ENCODE measurements at places on chromosomes 12 and 14.

DNA sequence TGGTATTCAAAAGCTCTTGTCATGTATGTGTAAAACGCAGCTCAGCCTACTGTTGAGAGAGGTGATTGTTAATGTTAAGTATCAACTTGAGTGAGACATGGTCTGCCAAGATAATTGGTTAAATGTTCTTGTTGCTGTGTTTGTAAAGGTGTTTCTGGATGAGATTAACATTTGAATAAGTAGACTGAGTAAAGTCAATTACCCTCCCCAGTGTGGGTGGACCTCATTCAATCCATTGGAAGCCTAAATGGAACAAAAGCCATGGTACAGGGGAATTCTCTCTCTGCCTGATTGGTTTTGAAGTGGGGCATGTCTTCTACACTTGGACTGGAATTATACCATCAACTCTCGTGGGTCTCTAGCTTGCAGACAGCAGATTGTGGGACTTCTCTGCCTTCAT, 63.8 kb upstream of the RERGL start:
- DNase-seq: no peak

DNA sequence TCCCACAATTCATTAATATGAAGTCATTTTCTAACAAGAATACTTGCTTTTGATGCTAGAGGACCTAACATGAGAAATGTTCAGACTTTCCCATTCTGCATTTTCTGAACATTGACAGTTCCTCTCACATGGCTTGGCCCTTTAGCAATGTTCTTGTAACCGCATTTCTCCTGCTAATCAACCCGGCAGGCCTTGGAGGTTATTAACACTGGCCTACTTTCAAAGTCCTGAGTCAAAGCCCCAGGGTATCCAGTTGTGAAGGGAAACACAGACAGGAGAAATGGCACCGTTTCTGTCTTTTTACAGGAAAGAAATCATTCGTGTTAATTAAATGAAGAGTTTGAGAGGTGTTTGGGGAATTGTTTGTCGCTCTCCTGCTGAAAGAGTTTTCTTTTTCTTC, 446.5 kb upstream of the MIS18BP1 start:
- no peak for DNase-seq

DNA sequence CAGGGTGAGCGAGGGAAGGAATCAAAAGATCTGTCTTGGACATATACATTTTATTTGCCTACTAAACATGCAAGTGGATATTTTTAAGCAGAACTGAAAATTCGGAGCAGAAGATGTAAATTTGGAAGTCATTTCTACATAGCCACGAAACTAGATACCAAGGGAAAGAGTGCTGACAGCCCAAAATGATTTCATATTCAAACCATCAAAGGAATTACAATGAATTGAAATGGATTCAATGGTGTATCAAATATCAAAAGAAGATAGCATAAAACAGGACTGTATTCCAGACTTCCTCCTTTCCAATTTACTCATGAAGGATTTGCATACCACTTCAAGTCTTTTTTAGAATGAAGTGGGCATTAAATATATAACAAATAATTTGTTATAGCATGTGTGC, 313.5 kb upstream of the KITLG start:
- DNase-seq: no peak

DNA sequence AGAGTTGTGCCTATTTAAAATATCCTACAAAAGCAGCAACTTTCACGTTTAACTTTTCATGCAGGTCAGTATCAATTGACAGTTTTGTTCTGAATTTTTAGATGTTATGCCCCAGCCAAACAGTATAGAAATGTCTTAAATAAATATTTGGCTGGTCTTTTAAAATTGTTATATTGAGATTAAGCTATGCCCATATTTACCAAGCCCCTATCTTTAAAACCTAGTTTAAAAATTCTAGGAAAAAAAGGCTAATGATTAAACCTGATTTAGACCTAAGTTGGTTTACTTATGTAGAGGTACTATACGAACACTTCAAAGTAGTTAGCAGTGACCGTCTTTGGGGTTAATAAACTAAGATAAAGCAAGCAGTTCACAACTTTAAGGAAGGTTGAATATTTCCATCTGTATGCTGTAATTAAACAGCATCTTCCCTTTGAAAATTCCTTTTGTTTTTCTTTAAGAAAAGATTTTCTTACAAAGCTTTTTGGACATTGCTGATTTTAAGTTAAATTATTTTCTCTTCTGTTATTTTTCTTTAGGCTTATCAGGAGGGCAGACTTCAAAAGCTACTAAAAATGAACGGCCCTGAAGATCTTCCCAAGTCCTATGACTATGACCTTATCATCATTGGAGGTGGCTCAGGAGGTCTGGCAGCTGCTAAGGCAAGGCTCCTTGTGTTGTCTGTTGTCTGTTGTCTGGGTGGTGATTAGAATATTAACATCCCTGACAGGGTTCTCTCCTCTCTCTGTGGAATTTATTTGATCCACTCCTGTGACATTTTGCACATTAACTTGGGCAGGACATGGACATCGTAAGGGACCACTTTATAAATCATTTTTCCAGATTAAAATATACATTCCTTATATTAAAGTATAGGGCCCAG, 7.5 kb downstream of the EID3 start:
- no peak for DNase-seq

- DNase-seq: no peak
Observed at GRCh38 chr12:130132831-130133511, 29.3 kb upstream of the FZD10 start.

DNA sequence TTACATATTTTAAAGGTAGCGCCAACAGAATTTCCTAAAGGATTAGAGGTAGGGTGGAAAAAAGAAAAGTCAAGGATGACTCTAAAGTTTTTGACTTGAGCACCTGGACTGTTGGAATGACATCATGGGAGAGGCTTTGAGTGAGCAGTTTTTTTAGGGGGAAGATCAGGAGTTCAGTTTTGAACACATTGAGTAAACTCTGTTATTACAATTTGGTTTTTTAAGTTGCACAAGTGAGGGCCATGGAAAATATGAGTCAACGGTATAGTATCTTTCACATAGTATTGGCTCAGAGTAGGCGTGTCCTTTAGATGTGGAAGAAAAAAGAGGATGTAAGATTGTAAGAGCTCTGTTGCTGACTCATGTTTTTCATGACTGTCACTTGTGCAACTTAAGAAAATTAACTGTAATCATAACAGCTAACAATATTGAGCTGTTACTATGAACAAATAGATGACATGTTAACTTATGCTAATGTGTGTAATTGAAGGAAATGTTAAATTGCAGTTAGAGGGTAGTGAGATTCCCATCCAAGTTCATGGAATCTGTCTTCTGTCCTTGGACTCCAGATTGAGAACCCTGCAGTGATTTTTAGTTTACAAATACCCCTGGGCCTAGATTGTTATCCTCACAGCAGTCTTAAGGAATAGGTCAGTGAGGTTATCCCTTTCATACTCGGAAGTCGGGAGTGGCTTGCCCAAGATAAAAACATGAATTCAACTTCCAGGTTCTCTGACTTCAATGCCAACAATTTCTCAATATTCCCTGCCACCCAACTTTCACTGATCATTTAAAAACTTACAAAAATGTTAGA, 48.2 kb upstream of the ATP2B1 start:
- peak; percentile 68 for DNase-seq

DNA sequence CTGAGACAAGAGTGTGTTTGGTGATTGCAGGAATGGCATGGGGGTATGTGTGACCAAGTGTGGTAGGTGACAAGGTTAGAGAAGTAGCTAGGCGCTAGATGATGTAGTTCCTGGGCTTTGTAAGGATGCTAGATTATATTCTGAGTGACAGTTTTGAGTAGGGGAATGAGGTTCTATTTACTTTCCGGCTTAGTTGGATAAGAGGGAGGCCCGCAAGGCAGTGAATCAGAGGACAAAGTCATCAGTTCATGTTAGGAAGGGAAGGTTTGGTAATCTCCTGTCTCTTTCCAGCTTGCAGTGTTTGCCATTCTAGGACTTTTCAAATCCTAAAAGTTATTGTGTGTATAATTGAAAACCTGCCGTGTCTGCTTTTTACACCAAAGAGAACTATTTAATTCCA, 45.0 kb downstream of the CFAP54 start:
- no peak for DNase-seq

GRCh38 chr12:57631566-57632072, 1.4 kb downstream of the B4GALNT1 start:
- no peak for DNase-seq

DNA sequence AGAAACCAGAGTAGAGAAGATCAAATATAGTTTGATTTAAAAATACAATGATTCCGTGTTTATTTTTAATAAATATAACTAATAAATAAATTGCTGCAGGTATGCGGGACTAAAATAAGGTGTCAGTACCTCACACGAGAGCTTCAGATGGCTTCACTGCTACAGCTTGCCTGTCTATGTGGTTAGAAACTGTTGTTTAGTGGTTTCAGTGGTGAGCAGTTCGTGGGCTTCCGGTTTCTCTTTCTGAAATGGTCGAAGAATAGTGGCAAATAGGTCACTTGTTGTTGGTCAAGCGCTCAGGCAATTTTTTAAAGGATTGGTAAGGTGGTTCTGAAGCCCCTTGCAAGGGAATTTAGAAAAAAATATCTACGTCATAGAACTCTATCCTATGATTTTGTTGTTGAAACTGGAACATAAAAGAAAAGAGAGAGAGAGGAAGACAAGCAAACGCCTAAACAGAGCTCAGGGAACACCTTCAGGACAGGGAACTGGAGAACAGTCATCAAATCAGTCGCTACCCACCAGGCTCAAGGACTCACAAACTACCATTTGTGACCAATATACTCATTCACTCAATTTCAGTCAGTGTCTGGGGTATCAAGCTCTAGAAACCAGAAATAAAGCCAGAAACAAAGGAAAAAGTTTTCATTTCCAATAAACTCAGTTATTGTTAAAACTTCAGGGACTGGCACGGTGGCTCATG, 31.3 kb downstream of the GABARAPL1 start:
- peak; percentile 7 for DNase-seq

GRCh38 chr12:91103624-91104023, 7.7 kb downstream of the LUM start:
- DNase-seq: no peak

GRCh38 chr14:35940291-35940690, 114.2 kb downstream of the BRMS1L start:
- no peak for DNase-seq

GRCh38 chr12:53353257-53353655, 17.1 kb upstream of the SP7 start:
- no peak for DNase-seq

DNA sequence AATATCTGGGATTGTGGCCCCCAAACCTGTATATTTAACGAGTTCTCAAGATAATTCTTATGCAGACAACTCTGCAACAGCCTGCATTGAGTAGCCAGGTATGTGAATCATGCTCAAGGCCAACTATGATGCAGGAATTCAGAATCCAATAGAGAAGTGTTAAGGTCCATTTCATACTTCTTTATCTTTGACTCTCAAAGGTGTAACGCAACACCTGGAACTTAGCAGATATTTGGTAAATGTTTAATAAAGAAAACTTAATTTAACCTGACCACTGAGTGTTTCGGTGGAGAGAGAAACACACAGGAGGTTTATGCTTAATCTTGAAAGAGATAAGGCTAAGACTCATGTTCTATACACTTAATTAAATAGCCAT, 156.5 kb upstream of the PLEKHG7 start:
- DNase-seq: no peak

- peak; percentile 34 for DNase-seq
Observed at GRCh38 chr12:14454098-14454907, 88.8 kb downstream of the ATF7IP start.

DNA sequence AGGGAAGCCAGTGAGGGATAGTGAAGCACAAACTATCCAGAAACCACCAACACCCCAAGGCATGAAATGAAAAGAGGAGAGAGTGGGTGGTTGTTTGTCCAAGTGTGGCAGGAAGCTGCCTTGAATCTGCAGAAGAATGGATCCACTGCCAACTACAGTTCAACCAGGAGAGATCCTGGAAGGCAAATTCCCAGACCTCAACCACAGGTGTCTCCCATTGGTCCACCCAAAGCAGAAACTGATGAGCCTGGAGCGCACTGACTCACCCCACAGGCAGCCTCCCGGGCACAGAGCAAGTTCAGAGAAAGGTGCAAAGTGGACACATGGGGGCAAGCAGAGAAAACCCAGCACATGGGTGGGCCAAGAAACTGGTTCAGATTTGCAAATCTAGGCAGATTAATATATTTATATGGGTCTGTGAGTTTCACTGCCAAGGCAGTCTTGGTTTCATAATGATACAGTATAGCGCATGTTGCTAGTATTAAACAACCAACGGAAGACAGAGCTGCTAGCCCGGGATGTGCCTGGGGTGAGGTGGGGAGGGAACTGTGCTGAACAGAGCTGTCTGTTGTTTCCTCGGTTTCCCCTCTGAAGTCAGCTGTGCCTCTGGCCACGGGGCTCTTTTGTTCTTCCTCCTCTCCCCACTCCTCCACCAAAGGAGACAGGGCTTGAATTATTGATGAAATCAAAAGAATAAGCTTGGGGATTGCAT, 416.2 kb upstream of the CCDC196 start:
- DNase-seq: no peak

GRCh38 chr12:120010661-120011230, 21.7 kb downstream of the BICDL1 start:
- DNase-seq: peak; percentile 51

DNA sequence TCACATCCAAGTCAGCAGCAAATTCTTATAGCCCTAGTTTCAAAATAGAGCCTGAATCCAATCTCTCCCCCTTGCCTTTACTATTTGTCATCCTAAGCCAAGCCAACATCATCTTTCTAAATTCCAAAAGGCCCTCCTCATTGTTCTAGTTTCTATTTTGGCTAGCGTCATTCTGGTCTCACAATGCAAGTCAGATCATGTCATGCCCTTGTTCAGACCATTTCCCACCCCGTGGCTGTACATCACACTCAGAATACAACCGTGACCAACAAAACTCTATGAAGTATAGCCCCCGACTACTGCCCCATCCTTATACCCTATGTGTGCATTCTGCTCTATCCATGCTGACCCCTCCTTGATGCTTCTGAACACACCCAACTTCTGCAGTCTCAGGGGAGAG, 12.3 kb upstream of the GNG2 start:
- DNase-seq: no peak

- no peak for DNase-seq
Observed at GRCh38 chr14:94752591-94753436, 17.1 kb downstream of the GSC start.

DNA sequence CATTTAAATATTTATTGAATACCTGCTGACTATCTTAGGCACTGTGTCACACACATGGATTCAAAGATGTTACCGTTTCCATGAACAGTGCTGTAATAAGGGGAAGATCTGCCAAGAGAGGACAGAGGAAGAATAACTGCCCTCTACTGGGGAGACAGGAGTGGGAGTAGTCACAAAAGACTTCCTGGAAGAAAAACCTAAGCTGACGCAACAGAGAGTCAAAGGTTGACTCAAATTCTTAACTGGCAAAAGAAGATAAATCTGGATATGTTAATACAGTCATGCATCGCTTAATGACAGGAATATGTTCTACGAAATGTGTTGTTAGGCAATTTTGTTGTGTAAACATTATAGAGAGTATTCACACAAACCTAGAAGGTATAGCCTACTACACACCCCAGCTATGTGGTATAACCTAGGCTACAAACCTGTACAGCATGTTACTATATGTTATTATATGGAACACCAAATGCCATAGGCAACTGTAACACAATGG, 51.5 kb downstream of the DCAF5 start:
- DNase-seq: no peak

GRCh38 chr12:62846491-62846890, 88.5 kb downstream of the PPM1H start:
- DNase-seq: no peak

Measured in CD4-positive, alpha-beta T cell treated with Interleukin-6 at 100 ng/mL for 8 hours (primary cell).